ENCODE measurements at places on chromosomes 3 and 15.
A peak's percentile ranks its signal among the peaks of the same experiment; 100 is the strongest.

GRCh38 chr15:60928210-60928609, 300.9 kb downstream of the RORA start:
- DNase-seq, result no peak

- peak; percentile 67 for DNase-seq
Measured at GRCh38 chr15:90184119-90184785, 16.9 kb upstream of the SEMA4B start.

GRCh38 chr3:194870394-194871110, 184.9 kb downstream of the FAM43A start:
- no peak for DNase-seq

DNA sequence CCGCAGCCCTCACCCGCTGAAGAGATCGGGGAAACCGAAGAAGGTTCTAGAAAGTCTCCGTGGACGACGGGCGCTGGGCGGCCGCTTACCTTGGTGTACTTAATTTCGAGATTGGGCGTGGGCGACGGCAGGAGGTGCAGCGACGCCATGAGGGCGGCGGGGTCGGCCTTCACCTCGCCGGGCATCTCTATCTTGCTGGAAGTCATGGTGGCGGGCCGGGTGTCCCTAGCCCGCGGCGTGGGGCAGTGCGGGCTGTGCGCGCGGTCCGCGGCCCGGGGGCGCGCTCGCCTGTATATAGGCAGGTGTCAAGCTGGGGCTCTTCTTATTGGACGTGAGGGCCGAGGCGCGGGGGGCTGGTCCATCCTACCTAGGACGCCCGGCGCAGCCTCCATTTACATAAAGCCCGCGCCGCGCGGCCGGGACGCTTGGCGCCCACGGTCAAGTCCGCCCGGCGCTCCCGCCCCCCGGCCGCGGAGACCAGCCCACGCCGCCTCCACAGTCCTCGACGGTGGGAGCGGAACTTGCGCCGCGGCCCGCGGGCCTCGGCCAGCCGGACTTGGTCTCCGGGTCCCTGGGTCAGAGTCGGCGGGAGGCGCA, at the start of gene ALDH1A2:
ALDH1A2 (minus strand) TSS at position 267 of the 597 bp plus-strand sequence; CDS start at position 206, 61 bp downstream.
- peak; percentile 18 for DNase-seq

DNA sequence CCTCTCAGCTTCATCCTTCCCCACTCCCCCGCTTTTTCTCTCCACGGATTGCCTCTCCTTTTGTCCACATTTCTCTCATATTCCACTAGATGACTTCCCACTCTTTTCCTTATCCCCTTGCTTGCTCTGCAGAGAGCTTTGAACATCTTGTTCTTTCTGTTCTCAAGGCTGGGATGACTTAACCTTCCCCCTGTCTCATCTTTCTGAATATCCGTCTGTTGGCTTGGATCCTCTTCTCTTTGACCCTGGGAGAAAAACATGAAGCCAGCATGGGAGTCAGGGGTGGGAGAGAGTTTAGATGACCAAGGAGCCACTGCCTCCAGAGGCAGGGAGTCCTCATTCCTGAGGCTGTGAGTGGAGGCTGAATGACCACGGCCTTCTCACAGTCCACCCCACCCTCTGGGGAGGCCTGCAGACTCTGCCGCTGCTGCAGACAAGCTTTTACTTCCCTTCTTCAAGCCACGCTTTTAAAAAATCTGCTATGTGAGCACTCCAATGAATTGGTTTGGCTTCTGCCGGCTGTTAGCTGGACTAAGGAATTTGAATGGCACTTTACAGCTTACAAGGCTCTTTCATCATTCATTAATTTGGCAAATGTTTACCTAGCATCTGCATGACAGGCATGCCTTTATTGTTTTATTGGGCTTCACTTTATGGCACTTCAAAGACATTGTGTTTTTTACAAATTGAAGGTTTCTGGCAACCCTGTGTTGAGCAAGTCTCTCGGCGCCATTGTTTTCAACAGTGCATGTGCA, 111.6 kb upstream of the SLC6A6 start:
- no peak for DNase-seq

DNA sequence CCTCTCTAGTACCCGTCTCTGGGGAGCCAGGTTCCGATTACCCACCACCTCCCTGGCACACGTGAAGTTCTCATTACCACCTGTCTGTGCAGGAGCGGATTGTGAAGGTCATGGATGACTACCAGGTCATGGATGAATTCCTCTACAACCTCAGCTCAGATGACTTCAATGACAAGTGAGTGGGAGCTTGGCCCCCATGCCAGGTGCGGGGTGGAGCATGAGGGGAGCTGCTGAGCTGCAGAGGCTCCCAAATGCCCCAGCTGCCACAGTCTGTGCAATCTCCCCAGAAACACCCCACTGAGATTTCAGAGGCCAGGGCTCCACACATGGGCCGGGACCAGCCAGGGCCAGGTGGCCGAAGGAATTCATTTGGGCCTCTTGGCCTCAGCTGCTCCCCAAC, 34.3 kb downstream of the DNAH1 start:
- DNase-seq, result no peak

GRCh38 chr3:186614597-186615483, 2.0 kb downstream of the AHSG start:
- peak; percentile 86 for DNase-seq

GRCh38 chr15:41493902-41494189, 172 bp downstream of the ITPKA start:
- DNase-seq, result no peak
